Left ventricle myocardium superior (tissue), 1 donor: ENCODE measurements at places on chromosomes 7 and 10.

DNA sequence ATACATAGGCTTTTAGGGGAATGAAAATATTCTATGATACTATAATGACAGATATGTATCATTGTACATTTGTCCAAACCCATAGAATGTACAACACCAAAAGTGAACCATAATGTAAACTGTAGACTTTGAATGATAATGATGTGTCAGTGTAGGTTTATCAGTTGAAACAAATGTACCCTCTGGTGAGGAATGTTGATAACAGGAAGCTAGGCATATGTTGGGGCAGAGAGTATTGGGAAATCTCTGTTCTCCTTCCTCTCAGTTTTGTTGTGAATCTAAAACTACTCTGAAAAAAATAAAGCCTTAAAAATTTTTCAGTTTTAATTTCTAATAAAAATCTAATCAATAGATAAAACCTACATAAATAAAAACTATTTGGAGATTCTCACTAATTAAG, 36.9 kb downstream of the C1GALT1 start:
- DNase-seq: no peak

DNA sequence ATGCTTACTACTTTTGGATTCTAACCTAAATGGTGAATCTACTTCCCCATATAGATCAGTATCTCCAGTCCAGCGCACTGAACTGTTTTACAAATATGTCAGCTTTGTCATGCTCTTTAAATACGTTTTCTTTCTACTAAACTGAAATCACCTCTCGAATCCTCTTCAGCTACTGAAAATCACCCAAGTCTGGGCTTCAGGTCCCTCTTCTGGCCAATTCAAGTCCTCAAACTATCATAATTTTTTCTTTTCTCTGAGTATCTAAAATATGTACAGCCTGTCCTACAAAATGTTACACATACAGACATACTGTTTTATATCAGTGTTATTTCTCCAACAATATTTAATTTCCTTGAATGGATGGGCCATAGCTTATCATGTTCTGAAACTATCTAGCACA, 84.2 kb downstream of the CACNA2D1 start:
- no peak for DNase-seq

GRCh38 chr10:58593008-58593407, 80.3 kb downstream of the BICC1 start:
- DNase-seq: peak; percentile 25

GRCh38 chr7:26588511-26588910, 275.9 kb downstream of the SKAP2 start:
- DNase-seq: no peak

- no peak for DNase-seq
Observed at GRCh38 chr10:43299579-43299978, 32.7 kb upstream of the RASGEF1A start.

DNA sequence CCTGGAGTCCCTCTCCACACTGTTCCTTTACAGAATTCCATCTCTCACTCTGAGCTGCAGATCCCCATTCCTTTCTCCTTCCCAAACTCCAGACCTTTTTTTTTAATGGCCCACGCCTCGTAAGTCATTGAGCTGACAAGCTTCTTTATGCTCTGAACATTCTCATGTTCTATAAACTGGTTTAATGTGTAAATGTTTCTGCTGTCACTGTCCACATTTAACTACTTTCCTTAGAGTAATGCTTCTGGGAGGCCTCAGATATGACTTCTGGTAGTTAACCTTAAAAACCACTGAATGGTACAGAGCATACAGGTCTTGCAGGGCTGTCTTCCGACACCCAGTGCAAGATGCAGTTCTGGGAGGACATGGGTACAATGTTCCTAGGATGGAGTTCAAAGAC, 71.1 kb upstream of the CAMK2B start:
- no peak for DNase-seq

DNA sequence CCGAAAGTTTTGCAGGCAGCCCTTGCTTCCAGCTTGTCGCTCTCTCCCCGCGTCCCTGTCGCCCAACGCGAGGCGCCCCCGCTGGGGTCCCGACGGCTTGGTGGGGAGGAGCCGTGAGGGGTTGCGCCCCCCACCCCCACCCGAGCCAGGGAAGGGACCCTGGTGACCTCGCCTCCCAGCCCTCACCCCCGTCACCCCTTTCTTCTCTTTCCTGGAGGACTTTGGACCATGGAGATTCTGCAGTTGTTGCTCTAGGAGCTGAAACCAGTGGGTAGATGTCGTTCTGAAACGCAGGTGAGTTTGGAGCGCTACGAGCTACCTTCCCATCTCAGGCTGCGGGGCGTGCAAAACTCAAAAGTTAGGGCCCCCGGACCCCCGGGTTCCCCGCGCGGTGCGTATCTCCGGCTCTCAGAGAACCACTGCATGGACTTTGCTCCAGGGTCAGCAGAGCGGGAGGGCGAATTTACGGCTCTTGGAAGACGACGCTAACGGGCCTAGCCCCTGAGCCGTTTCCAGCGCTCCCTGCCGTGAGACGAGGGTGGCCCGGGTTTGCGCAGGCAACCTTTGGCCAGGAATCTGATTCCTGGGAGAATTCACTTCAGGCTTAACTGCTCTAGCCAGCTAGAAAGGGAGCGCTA, 684 bp upstream of the ATXN7L1 start:
- DNase-seq: peak; percentile 44

DNA sequence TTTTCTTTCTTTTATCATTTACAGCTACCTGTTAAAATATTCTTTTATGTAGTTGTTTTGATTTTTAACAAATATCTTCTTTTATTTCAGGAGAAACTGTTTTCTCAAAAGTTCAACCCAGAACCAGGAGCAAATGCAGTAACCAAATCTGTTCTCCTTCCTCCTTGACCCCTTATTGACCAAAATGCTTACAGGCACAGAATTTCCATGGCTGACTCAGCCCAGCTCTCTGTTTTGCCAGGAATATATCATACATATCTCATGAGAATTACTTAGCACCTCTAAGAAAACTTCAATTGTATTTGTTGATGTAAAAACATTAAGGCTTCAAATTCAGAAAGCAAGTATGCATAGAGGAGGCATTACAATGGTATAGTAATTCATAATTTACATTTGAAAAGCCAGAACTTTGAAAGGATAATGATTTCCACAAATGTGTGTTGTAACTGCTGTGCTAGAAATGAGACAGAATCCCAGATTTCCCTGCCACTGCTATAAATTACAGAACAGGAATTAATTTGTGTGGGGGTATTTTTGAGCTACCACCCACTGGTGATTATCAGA, 2.2 kb downstream of the GSAP start:
- no peak for DNase-seq

DNA sequence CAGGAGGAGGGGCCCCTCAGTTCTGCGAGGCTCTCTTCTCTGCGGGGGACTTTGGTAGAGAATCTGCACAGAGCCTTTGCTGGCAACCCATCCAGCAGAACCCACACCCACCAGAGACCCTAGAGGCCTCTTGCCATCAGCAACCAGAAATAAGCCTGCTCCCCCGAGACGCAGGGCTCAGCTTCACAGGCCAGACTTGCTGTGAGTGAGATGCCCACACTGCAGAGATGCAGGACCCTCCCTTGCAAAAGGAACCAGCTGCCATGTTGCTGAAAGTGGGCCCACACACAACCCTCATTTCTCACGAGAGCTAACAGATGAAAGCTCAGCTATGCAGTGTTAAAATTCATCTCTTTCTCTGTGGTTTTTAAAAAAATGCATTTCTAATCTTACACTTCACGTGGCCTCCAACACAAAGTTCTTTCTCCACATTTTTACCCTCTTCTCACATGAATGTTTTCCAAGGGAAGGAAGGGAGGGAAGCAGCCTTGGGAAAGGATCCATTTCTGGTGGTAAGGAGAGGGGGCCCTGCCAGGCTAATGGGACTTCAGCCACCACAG, 171.6 kb downstream of the CCDC3 start:
- DNase-seq: no peak

DNA sequence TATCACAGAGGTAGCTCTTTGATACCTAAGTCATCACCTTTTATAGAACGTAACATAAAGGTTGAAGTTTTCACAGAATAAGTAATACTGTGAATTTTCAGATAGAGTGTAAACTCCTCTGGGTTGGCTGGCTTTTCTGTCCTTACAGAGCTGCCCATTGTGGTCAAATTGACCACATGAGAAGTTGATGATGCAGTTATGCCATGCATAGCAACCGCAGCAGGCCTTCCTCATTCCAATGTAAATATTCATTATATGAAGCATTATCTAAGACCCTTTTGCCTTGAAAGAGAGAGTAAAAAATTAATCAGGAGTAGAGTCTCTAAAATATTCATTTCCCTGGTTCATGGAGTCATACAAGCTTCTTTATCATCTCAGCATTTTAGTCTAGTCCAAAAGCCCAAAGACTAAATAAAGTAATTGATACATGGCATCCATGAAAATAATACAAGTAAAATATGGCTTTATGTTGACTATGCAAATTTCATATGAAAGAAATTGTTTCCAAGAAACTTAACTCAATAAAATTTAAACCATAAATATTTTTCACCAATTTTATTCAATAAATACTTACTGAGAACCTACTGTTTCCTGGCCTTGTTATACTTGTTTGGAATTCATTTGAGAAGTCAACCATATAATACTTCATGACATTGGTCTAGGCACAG, 516.4 kb downstream of the PCDH15 start:
- DNase-seq: no peak

GRCh38 chr10:26384600-26384999, 53.5 kb upstream of the APBB1IP start:
- DNase-seq: no peak

- DNase-seq: no peak
Observed at GRCh38 chr10:72087392-72087968, 871 bp downstream of the SPOCK2 start.

DNA sequence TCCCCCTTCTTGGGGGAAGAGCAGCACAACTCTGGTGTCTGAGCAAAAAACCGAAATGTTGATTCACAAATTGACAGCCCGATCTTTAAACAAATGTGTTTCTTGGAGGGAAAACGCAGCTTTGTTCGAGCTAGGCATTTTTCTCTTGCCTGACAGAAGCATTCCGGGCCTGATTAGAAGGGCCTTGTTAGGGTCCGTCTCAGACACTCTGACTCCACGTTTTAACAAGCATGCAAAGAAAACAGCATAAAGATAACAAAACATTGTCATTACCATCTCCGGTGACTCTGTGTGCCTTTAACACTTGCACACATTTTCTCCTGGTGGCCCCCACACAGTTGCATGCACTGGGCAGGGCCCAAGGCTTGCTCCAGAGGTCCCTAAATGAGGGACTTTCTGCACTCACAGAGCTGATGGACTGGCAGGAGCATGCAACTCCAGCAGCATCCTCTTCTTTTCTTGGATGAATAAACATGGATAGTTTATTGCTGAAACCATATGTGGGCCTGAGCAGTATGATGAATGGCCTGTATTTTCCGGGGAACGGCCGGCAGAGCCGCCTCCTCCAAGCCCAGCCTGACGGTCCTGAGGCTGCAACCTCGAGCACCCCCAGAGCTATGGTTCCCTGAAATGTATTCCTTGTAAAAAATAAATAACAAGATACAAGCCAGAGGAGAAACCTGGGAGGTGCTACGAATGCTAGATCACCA, 50.9 kb downstream of the EBF3 start:
- no peak for DNase-seq

DNA sequence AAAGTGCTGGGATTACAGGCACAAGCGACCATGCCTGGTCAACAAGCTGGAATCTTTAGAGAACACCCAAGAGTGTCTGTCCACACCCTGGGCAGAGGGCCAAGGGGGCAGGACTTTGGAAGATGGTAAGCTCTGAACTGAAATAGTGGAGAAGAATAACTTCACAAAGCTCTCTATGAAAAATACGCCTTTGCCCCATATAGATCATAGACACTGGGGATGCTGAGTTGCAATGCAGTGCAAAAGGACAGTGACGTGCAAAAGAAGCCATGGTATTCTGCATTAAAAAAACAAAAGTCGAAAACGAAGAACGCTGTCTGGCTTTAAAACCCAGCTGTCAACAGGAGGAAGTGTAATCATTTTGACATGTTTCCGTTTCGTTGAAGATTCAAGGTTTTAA, 353.6 kb downstream of the CALN1 start:
- DNase-seq: peak; percentile 78

- peak; percentile 59 for DNase-seq
Observed at GRCh38 chr7:79454361-79454960, 994 bp upstream of the MAGI2 start.

DNA sequence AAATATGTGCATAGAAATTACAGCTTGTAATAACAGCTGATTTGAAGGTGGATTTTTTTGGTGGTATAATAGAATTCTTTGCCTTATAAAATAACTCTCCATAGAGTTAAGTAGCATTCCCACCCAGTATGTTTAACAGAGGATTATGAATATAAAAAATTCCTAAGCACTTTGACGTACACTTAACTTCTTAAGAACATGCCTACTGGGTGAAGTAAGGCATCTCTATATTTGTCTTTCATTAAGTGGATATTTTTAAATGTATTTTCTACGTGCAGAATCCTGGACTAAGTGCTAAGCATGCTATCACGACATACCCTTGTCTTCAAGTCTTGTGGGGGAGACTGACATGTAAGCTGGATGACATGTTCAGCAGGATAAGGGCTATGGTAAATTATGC, 217.7 kb upstream of the BMPER start:
- DNase-seq: no peak

DNA sequence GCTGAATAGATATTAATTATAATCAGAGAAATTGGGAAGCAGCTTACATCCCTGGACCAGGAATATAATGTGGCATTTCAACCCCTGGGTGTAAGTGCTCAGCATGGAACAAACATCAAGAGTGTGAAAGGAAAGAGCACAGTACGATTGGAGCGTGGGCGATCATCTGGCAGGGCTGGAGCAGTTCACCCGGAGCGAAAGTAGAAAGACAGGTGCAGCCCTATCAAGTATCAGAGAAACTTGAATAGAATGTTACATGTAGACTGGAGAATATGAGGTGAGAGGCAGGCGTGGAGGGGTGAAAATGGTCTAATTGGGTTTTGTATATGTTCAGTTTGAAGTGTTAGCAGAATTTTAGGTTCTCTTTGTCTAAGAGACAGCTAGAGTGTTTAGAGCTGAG, 303.0 kb downstream of the MDFIC start:
- no peak for DNase-seq

GRCh38 chr10:103592186-103593021, 98.9 kb downstream of the NEURL1 start:
- DNase-seq: no peak

GRCh38 chr10:119893074-119893473, 544 bp downstream of the SEC23IP start:
- DNase-seq: no peak

GRCh38 chr7:101216001-101216859, 1.2 kb downstream of the PLOD3 start:
- no peak for DNase-seq

DNA sequence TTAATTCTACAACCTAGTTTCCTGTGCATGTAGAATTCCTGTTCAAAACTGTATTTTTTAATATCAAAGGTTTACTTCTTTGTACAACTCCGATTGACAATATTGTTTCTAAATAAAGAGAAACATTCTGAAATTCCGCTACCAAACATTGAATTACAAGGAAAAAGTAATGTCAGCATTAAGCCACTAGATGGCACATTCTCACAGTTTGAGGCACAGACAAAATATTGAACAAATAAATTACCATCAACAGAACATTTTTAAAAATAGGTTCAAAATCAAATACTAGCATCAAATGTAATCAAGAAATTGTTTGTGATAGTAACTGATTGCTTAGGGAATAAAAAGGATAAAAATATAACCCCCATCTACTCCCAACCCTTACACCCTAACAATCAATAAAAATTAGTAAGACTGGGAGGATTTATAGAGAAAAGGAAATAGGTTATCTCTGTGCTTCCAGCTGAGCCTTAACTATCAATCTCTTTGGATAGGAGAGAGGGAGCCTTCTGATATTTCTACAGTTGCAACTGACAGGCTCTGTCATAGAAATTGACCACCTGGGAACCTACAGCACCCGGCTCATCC, 86.6 kb upstream of the C7orf33 start:
- DNase-seq: no peak
